ENCODE measurements at places on chromosomes 7 and 10.

- no peak for DNase-seq
Observed at GRCh38 chr7:50681432-50682045, 101.2 kb downstream of the GRB10 start.

- DNase-seq, result no peak
Observed at GRCh38 chr10:114276671-114277070, 37.6 kb downstream of the VWA2 start.

DNA sequence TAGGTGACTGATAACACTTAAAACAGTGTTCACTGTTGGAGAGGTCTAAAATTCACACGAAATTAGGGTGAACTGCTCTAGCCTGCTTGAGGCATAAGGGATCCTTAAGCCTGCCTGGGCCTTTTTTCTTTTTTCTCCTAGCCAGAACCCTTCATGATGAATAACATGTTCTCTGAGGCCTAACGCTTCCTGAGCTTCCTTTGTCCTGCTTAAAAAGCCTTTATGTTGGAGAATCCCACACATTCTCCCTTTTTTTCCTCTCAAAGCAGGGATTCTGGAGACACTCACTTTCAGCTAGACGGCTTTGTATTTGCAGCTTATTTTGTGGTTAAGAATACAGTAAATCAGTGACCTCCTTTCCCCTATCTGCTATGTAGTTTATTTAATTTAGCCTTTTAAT is 354.7 kb upstream of the PHF14 start:
- DNase-seq, result no peak

- no peak for DNase-seq
Observed at GRCh38 chr7:150665089-150665748, 20.3 kb upstream of the GIMAP2 start.

DNA sequence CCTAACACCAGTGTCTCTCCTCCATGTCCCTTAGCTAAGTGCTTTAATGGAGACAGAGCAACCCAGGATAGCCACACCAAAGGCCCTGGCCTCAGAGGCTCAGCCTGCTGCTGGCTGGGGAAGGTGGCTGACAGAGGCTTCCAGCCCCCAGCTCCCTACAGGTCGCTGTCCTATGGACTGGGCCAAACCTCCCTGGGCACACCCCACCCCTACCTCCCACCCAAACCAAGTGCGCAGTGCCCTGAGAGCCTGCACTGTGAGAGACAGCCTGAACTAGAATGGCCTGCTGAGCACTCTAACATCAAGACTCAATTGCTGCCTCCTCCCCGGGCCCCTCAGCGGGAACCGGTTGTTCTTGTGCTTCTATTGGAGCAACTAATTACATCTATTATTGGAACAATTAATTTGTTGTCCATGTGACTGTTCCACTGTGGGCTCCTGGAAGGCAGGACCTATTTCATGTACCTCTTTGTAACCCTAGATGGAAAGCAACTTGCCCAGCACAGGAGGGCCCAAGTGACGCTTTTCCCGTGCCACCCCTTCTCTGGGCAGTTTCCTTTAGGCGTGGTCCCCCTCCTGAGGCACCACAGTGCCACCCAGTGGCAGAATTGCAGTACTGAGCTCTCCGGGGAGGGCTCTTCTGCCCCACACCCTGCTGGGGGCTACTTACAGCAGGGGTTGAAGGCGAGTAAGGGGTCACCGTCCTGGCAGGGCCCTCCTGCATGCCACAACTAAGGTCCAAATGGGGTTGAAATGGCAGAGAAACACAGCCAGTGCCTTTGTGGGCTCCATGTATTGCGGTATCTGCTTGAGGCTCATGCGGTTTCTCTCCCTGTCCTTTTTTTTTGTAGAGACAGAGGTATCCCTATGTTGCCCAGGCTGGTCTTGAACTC is 63.7 kb upstream of the WAPL start:
- DNase-seq, result peak; percentile 28

- no peak for DNase-seq
Observed at GRCh38 chr7:5117095-5117970, 71.7 kb downstream of the RBAK start.

DNA sequence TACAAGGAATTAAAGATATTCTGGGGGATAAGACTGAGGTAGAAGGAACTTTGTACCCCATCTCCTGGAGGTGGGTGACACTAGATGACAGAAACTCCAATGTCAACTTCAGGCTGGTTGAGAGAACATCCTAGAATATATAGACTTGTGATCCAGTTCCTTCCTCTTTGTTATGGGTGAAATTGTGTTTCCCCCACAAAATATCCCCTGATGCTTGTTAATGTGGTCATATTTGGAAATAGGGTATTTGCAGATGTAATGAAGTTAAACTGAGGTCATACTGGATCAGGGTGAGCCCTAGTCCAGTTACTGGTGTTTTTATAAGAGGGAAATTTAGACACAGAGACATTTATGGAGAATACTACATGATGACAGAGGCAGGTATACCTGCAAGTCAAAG is 114.0 kb upstream of the NAMPT start:
- DNase-seq, result no peak

- peak; percentile 58 for DNase-seq
Observed at GRCh38 chr10:11328264-11329061, 283.0 kb downstream of the USP6NL start.

DNA sequence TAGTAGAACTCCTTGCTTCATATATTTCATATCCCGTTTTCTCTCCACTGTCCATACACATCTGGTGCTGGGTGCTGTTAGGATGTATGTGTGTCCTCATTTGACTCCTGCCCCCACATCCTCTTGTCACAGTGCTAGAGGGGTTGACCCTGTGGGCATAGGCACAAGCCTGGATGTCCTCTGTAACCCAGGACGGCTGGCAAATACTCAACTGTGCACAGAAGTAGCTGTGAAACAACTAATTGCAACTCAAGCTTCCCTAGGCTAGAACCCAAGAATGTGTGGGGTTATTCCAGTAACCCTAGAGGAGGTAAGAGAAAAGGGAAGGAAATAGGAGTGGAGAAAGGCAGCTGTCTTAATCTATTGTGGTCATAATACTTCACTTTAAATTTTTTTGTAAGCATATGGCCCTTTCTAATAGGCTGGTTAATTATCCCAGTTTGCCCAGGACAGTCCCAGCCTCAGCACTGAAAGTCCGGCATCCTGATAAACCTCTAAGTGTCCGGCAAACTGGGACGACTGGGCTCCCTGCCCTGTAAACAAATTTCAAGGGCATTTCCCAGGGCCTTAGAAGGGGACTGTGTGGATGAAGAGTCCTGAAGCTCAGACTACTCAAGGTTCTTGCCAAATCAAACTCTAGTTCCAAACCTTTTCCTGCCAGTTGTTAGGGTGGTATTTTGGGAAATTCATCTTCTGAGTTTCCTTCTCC is 283.2 kb upstream of the CELF2 start:
- DNase-seq, result no peak

DNA sequence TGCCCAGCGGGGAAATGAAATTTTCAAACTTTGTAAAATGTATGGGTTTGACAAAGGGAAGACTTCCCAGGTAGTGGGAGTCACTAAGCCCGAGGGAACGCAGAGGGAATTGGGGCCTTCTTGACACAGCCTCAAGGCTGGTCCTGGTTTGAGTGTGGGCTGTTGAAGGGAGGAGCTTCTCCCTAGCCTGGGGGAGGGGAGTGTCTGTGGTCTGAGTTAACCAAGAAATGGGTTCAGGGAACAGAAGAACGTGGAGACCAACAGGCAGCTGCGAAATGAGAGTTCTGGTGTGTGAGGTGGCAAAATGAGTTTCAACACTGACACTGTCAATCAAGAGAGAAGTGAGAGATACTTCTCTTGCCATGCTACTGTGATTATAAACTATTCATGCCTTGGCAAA is 32.7 kb upstream of the BAMBI start:
- DNase-seq, result no peak

- DNase-seq, result no peak
Observed at GRCh38 chr10:86652361-86653202, 1.8 kb upstream of the OPN4 start.

DNA sequence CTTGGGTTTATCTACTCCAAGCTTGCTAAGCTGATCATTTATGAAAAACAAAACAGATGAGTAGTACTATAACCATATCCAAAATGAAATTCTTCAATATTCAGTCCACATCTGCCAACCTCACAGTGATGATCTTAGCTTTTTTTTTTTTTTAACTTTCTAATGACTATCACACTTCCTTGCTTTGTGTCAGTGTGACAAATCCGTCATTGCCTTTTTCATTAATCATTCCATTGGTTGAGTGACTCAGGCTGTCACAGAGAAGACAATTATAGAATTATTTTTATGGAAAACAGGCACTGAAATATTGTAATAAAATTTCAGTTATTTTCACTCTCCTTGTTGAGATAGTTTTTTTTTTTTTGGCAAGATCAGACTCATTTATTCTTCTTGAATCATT is 70.7 kb downstream of the CPVL start:
- no peak for DNase-seq

DNA sequence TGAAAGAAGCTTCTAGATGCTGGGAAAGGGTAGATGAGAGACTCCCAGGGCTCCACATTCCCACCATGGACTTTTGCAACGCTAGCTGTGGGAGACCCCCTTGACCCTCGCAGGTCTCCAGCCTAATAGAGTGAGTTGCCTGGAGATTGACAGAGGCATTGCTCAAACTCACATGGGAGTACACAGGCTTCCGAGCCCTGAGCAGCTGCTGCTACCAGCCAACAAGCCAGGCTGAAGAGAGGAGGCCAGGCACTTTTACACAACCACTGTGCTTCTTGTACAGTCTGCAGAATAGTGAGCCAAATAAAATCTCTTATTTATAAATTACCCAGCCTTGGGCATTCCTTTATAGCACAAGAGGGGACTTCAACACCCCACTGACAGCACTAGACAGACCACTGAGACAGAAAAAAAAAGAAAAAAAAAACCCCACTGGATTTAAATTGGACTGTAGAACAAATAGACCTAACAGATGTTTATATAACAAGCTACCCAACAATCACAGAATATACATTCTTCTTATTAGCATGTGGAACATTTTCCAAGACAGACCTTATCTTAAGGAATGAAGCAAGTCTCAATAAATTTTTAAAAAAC is 146.2 kb downstream of the ZFAND4 start:
- DNase-seq, result no peak

DNA sequence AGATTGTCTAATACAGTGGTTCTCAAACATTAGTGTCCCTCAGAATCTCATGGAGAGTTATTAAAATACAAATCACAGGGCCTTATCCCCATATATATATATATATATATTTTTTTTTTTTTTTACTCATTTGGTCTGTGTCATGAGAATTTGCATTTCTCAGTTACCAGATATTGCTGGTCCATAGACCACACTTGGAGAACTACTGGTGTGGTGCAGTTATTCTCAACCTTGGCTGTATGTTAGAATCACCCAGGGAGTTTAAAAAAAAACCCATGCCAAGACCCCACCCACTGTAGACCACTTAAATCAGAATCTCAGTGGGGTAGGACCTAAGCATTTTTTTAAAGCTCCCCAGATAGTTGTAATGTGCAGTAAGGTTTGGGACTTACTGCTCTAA is 179.9 kb downstream of the AUTS2 start:
- no peak for DNase-seq

DNA sequence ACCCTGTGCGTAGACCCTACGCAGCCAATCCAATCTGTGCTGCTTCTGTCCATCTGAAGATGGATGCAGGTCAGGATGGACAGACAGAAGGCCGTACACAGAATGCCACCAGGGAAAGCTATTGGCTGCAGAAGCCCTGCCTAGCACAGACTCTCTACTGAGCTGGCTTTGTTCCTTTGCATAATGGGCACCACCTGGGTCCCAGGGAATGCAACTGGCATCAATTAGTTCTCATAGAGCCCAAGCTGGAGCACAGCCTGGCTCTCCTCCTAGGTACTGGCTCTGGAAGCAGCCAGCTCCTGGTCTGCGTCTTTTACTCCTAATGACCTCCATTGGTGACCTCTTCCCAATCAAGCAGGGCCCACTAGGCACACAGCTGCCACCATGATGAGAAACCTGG is 26.8 kb upstream of the CACUL1 start:
- no peak for DNase-seq

- no peak for DNase-seq
Observed at GRCh38 chr10:59881640-59882039, 24.7 kb downstream of the CCDC6 start.

DNA sequence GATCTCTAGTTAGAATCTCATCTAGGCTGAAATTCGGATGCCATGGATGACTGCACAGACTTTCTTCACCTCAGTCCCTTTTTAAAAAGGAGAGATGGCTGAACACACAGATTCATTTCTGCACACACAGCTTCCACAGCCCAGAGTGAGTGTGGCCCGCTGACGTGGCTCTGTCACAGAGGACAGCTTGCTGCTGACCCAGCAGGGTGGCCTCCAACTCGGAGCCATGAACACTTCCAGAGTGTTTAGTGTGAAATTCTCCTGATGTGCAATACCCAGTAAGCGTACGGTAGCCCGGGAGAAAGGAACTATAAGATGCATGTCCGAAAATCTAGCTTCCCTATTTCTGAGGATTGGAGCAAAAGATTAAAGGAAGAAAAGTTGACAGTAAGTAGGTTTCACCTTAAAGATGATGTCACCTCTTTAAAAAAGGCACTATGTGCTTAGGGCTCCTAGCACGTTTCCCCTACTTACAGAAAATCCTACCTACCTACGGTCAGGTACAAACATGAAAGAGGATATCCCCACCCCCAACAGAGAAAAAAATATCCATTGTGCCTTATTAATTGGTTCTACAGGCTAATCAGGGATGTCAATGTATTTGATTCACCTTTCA is 162.2 kb downstream of the RAPGEF5 start:
- no peak for DNase-seq

DNA sequence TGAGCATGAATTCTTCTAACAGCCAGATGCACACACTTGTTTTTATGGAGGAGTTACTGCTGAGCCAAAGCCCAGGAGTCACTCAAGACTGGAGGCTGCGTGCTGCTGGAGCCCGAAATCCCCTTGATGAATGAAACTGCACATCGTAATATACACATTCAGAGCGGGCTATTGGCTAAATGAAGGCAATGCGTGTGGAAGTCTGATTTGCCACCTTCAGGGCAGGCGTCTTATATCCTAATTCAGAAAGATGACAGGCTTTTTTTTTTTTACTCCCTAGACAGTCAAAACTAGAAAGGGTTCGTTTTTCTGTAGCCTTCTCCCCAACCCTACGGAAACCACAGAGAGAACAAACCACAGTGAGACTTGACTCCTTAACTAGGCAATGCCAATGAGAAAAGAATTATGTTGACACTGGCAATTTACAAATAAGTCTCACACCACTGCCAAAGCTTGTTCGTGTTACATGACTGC is 227.2 kb upstream of the KLF14 start:
- DNase-seq, result no peak

DNA sequence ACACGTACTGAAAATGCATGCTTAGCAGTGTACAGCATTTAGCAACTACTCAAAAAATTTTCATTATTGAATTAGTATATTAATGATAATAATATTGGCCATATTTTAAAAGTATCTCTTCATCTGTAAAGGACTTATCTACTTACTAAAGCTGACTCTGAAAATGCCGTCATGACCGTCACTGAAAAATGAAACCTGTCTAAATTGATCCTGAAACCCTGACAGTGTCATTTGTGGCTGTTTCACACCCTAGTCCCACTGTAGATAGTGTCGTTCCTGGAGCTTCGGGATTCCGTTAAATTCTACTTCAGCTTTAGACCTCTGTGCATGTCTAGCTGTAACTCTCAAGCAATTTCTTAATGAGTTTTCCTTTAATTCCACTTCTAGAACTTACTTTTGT is 35.8 kb upstream of the EZH2 start:
- DNase-seq, result no peak

GRCh38 chr10:5854131-5854475 is 35.6 kb downstream of the ANKRD16 start:
- DNase-seq, result no peak

GRCh38 chr10:110307805-110308204 is 3.1 kb upstream of the SMNDC1 start:
- DNase-seq, result no peak
